AML-193 (cell line): ENCODE measurements at places on chromosomes 12 and 14.

- no peak for DNase-seq
Measured at GRCh38 chr12:32757157-32757556, 1.5 kb upstream of the YARS2 start.

DNA sequence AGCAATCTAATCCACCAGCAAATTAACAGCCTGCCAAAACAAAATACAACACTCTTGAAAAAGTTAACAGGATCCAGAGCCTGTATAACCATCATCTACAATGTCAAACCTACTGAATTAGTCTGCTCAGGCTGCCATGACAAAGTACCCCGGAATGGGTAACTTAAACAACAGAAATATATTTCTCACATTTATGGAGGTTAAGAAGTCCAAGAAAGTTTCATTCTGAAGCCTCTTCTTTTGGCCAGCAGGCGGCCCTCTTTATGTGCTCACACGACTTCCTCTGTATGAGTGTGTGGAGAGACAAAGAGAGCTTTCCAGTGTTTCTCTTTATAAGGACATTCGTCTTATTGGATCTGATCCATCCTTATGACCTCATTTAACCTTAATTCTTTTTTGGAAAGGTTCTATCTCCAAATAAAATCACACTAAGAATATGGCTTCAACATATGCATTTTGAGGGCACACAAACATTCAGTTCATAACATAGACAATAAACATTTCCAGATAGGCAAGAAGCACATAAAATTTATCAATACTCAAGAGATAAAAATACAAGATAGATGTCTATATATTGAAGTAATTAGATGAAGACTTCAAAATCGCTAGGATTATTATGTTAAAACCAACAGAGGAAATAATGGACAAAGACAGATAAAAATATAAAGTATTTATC is 5.9 kb upstream of the RERG start:
- peak; percentile 41 for DNase-seq

- no peak for DNase-seq
Measured at GRCh38 chr14:86013641-86014040, 483.7 kb downstream of the FLRT2 start.

DNA sequence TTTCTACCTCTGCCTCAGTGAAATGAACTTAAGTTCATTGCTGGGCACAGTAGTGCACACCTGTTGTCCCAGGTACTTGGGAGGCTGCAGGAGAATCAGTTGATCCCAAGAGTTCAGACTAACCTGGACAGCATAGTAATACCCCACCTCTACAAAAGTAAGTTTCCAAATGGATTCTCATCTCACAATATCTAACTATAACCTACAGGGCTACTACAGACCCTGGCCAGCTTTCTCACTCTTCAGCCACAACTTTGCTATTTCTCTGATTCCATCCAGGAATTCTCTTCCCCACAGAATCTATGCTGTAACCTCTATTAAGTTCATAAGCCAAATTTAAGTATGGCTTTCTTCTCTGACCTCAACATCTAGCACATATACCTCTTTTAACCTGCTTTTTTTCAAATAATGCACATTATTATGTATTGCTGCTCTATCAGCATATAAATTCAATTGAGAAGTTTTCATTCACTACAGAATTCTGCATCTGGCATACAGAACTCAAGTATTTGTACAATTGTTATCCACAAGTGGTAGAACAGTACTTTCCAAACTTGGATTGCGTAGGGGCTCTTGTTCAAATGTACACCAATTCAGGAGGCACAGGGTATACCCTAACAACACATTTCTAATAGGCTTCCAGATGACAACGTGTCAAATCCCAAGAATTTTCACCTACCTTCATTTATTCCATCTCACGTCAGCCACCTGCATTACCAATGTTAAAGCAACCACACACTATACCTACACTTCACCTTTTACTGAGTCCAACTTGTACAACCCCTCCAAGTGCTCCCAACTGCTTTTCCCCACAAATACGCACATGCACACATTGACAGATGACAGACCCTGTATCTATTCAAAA is 3.8 kb downstream of the RPS29 start:
- DNase-seq = no peak
